ENCODE measurements at places on chromosomes 6 and 20. TPM values are rescaled to one million over a fixed set of nuclear protein-coding genes. Genes with fewer than 3 reads are reported as not detected.
A peak's percentile ranks its signal among the peaks of the same experiment; 100 is the strongest.

DNA sequence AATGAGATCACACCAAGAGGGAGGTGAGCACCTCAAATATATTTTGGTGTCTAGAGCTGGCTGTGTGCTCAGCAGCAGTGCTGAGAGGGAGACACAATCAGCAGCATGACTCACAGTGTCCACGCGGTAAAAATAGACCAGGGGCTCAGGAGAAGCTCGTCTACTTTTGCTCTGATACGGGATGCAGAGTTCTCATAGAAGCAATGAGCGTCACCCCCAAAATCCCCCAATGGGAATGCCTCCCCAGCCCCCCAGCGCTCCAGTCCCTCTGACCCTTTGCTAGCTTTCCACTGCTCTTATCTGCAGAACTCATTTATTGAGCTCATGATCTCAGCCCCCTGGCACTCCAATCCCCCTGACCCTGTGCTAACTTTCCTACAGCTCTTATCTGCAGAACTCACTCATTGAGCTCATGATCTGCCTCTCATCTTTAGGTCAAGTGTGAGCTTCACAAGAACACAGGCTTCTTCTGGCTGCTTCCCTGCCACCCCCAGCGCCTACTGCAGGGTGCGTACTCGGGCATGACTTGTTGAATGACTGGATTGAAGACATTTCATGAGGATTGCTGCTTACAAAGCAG, 34.0 kb downstream of the SYNDIG1 start:
- DNase-seq, result no peak
- no peaks in the 10 kb centered on the region for H3K4me1 ChIP-seq
- H3K27ac ChIP-seq, result no peak overlapping the region
- H3K27me3 ChIP-seq, result 0 out of 2 replicates have a peak, but pooled peaks cover 2% of the 10 kb centered on the region
- H3K36me3 ChIP-seq, result no peaks in the 10 kb centered on the region

DNA sequence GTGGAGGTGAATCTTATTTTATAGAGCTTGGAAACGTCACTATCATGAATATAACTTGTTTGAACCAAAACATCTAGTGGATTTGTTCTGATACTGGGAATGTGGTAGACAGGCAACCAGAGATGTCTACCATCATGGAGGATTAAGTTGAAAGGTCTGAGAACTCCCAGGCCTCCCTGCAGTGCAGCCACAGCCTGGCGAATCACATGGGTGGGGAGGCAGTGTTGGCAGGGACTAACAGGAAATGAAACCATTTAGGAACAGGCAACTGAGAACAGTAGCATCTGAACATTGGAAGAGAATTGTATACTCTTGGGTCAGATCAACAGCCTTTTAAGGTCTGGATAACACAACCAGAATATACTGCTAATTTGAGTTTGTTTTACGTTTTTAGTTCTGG, 22.3 kb upstream of the CEP162 start:
- no peaks in the 10 kb centered on the region for H3K27me3 ChIP-seq
- peaks cover 17% of the 10 kb centered on the region for H3K4me1 ChIP-seq
- DNase-seq, result no peak

DNA sequence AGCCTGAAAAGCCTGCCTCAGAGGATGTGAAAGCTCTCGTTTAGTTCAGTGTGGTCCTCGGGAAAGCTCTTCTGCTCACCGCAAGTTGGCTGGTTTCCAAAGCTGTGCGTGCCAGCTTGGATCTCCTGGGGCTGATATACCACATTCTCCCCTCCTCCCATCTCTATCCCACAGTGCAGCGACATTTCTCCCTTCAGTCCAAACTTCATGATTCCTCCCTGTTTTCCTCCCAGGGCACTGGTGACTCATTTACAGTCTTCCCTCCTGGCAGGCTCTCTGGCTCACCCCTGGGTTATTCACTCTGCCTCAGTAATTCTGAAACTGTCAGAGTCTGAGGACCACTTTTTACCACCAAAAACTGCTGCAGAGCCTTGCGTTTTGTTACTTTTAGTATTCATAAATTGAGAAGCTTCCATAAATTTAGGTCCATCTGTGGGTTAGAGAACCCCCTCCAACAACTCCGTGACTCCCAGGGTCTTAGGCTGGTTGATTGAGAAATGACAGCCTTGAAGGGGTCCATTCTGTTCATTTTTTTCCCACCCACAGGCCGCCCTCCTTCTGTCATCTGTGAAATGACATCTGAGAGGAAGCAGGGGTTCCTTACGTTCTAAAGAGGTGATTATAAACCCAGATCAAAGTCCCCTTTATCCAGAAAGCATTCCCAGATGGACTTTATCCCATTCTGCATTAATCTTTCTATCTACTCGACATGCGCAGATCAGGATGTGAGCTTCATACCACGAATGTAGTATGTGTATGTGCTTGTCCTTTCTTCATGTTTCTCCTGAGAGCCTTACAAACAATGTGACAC, 6.1 kb downstream of the TRIM10 start:
- no peaks in the 10 kb centered on the region for H3K36me3 ChIP-seq
- no peaks in the 10 kb centered on the region for H3K4me1 ChIP-seq
- no peak for DNase-seq
- no peak overlapping the region for H3K4me3 ChIP-seq

DNA sequence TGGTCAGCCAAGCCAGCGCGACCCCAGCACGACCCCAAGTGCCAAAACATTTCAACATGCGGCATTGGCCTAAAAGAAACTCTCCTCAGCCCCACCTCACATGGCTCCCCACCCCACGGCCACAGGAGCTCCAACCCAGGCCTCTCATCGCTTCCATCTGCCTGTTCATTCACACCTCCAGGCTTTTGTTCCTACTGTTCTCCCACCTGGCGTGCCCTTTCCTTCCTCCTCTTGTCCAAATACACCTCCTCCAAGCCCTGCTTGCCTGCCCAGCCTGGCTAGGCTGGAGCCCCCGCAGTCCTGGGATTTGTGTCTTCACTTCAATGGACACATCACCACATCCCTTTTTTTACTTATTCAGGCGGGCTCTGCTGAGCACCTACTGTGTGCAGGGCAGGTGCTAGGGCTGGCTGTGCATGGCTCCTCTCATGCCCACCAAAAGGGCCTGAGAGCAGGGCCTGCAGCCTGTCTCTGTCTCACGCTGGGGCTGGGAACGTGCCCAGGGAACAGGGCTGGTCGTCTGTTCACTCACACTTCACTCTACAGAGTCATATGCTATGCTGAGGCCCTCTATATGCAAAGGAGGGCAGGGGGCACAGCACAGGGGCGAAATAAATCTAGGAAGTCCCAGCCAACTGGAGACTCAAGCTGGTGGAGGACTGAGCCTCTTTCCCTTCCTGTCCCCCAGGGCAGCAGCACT, 61.1 kb downstream of the GRM4 start:
- no peaks in the 10 kb centered on the region for H3K36me3 ChIP-seq
- no peaks in the 10 kb centered on the region for H3K27me3 ChIP-seq
- no peak for DNase-seq
- H3K4me1 ChIP-seq, result no peaks in the 10 kb centered on the region
- H3K4me3 ChIP-seq, result no peak overlapping the region

GRCh38 chr6:88761237-88762031, 202.0 kb downstream of the RNGTT start:
- H3K4me1 ChIP-seq, result peaks cover 21% of the 10 kb centered on the region
- H3K27ac ChIP-seq, result no peak overlapping the region
- peak; percentile 57 for DNase-seq

Gene CRYBG1
- 37.2 TPM for total RNA-seq

Gene NFKBIE
- 26.1 TPM for total RNA-seq

DNA sequence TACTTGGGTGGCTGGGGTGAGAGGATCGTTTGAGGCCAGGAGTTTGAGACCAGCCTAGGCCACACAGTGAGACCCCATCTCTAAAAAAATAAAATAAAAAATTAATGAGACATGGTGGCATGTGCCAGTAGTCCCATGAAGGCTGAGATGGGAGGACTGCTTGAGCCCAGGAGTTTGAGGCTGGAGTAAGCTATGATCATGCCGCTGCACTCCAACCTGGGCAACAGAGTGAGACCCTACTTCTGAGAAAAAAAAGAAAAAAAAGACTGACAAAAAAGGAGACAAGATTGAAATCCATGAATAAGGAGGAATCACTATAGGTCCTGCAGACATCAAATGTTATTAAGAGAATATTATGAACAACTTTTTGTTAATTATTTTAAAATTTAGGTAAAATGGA, 23.7 kb upstream of the BPHL start:
- DNase-seq, result no peak
- peaks cover 20% of the 10 kb centered on the region for H3K36me3 ChIP-seq
- H3K27me3 ChIP-seq, result no peaks in the 10 kb centered on the region
- no peak overlapping the region for H3K27ac ChIP-seq
- H3K4me3 ChIP-seq, result no peak overlapping the region

GRCh38 chr20:20690676-20691476, 21.6 kb downstream of the RALGAPA2 start:
- H3K27ac ChIP-seq, result no peak overlapping the region
- no peaks in the 10 kb centered on the region for H3K27me3 ChIP-seq
- no peak for DNase-seq
- H3K4me1 ChIP-seq, result peaks cover 4% of the 10 kb centered on the region
- H3K36me3 ChIP-seq, result no peaks in the 10 kb centered on the region

GRCh38 chr6:143733510-143733909, 55.7 kb downstream of the PHACTR2 start:
- H3K36me3 ChIP-seq, result no peaks in the 10 kb centered on the region
- DNase-seq, result no peak
- H3K4me3 ChIP-seq, result no peak overlapping the region
- H3K4me1 ChIP-seq, result no peaks in the 10 kb centered on the region

Gene GPX6
- not detected for total RNA-seq

Gene VSX1
- not detected for total RNA-seq

- DNase-seq, result peak; percentile 44
- H3K36me3 ChIP-seq, result no peaks in the 10 kb centered on the region
- no peaks in the 10 kb centered on the region for H3K27me3 ChIP-seq
Observed at GRCh38 chr6:75946146-75946831, 126.2 kb downstream of the IMPG1 start.

DNA sequence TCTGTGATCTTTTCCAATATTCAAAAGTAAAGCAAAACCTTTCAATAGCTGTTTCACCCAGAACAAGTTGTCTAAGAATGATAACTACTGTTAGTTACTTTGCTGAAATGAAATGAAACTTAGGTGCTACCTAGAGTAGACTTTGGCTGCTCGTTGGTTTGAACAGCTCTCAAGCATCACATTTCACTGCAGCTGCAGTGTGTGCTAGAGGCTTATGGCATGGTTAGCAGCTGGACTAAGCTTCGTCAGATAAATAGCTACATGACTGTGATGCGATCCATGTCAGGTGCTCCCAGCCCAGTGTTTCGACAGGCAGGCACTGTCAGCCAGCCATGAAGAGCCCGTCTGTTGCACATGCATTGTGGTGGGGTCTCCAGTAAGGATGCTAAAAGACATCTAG, 201.1 kb downstream of the TFAP2B start:
- no peak for DNase-seq
- no peaks in the 10 kb centered on the region for H3K36me3 ChIP-seq
- no peaks in the 10 kb centered on the region for H3K27me3 ChIP-seq
- H3K4me1 ChIP-seq, result no peaks in the 10 kb centered on the region

Gene HLA-DPA1
- 571 TPM for total RNA-seq

GRCh38 chr6:46129291-46129628, 529 bp upstream of the ENPP4 start:
- H3K4me1 ChIP-seq, result peaks cover 21% of the 10 kb centered on the region
- no peaks in the 10 kb centered on the region for H3K36me3 ChIP-seq
- H3K27ac ChIP-seq, result no peak overlapping the region
- no peaks in the 10 kb centered on the region for H3K27me3 ChIP-seq
- peak; percentile 52 for DNase-seq

Gene STMND1
- total RNA-seq, result not detected

DNA sequence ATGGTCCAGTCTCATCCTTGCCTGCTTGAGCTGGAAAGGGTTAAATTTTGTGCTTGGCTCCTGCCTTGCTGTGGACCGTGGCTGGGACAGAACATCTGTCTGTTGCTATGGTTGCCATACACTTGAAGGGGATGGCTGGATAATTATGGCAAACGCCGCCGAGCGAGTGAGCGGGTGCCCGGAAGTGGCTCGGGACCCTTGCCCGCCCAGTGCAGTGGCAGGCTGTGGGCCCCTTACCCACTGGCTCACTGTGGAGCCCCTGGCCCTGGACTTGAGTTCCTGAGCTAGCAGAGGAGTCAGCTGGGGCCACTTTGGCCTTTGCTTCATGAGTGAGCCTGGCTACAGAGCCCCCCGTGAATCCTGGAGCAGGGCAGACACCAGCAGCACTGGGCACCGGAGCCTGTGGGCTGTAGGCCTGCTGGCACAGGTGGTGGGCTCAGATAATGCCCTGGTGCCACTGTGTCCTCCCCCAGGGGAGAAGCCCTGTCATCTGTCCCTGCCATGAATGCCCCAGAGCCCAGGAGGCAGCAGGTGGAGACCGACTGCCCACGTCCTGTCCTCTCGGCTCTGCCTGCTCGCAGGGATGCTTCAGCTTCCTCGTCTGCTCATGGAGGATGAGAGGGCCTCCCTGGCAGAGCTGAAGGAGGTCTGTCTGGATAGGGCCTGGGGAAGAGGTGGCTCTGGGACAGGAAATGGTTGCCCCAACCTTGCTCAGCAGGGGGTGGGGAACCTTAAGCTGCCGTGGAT, 25.5 kb upstream of the NOL4L start:
- no peak for DNase-seq
- no peaks in the 10 kb centered on the region for H3K4me1 ChIP-seq
- H3K27me3 ChIP-seq, result no peaks in the 10 kb centered on the region
- no peak overlapping the region for H3K27ac ChIP-seq
- no peak overlapping the region for H3K4me3 ChIP-seq

Gene IP6K3
- total RNA-seq, result not detected

Gene POU5F1
- not detected for total RNA-seq

GRCh38 chr6:75135450-75135849, 70.4 kb downstream of the COL12A1 start:
- H3K27ac ChIP-seq, result no peak overlapping the region
- DNase-seq, result no peak
- no peaks in the 10 kb centered on the region for H3K4me1 ChIP-seq
- no peaks in the 10 kb centered on the region for H3K36me3 ChIP-seq
- no peak overlapping the region for H3K4me3 ChIP-seq

Gene RIPPLY2
- not detected for total RNA-seq

Data from Karpas-422 (cell line).